ENCODE measurements at places on chromosomes 11 and 22.

GRCh38 chr11:117646411-117646810 is 150.6 kb downstream of the DSCAML1 start:
- no peaks in the 10 kb centered on the region for H3K27me3 ChIP-seq
- H3K4me3 ChIP-seq, result no peak overlapping the region
- H3K27ac ChIP-seq, result no peak overlapping the region

- H3K27me3 ChIP-seq, result no peaks in the 10 kb centered on the region
- no peak for DNase-seq
- H3K36me3 ChIP-seq, result no peaks in the 10 kb centered on the region
- no peak overlapping the region for H3K27ac ChIP-seq
- peaks cover 3% of the 10 kb centered on the region for H3K4me1 ChIP-seq
- no peak overlapping the region for H3K4me3 ChIP-seq
These were observed 38.6 kb downstream of the C11orf96 start for GRCh38 chr11:43981006-43981405.

GRCh38 chr11:56396047-56396446 is 16.4 kb upstream of the OR5AL1 start:
- H3K27ac ChIP-seq, result no peak overlapping the region
- DNase-seq, result no peak
- no peaks in the 10 kb centered on the region for H3K4me1 ChIP-seq

GRCh38 chr11:68137833-68138232 is 16.6 kb upstream of the CHKA start:
- no peak overlapping the region for H3K4me3 ChIP-seq
- no peaks in the 10 kb centered on the region for H3K27me3 ChIP-seq
- H3K36me3 ChIP-seq, result no peaks in the 10 kb centered on the region
- DNase-seq, result no peak
- H3K4me1 ChIP-seq, result no peaks in the 10 kb centered on the region
- H3K27ac ChIP-seq, result no peak overlapping the region

GRCh38 chr22:22945195-22945594 is 57.6 kb downstream of the IGLL5 start:
- no peak overlapping the region for H3K4me3 ChIP-seq
- no peaks in the 10 kb centered on the region for H3K36me3 ChIP-seq
- no peak overlapping the region for H3K27ac ChIP-seq
- DNase-seq, result no peak
- no peaks in the 10 kb centered on the region for H3K4me1 ChIP-seq

DNA sequence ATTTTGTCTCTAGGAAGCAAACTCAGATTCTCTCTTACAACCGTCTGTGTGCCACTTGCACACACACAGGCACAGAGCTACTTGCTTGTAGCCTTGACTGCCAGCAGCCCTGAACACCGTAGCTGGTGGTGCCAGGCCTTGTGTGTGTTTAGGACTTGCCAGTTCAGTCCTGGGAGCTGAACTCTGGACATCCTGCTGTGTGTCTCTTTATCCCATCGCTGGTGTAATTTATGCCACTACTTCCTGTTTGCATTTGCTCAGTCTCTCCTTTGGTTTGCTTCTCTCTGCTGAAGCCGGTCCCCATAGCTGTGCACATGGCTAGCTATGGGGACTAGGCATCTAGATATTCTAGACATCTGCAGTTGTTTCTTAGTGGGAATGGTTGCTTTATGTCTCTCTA is 24.0 kb downstream of the MARK2 start:
- peaks cover 7% of the 10 kb centered on the region for H3K36me3 ChIP-seq
- H3K27me3 ChIP-seq, result no peaks in the 10 kb centered on the region
- H3K4me1 ChIP-seq, result peaks cover 15% of the 10 kb centered on the region
